Peyer's patch (tissue), 4 donors: ENCODE measurements at places on chromosomes 12 and 14. TPM values are rescaled to one million over a fixed set of nuclear protein-coding genes. Genes with fewer than 3 reads are reported as not detected.
A peak's percentile ranks its signal among the peaks of the same experiment; 100 is the strongest.

GRCh38 chr14:61536661-61537562 is 158.4 kb upstream of the HIF1A start:
- peaks cover 46% of the 10 kb centered on the region for H3K4me1 ChIP-seq
- no peak overlapping the region for H3K4me3 ChIP-seq
- no peak for DNase-seq

Gene TBX3
- 90.0 TPM for total RNA-seq

DNA sequence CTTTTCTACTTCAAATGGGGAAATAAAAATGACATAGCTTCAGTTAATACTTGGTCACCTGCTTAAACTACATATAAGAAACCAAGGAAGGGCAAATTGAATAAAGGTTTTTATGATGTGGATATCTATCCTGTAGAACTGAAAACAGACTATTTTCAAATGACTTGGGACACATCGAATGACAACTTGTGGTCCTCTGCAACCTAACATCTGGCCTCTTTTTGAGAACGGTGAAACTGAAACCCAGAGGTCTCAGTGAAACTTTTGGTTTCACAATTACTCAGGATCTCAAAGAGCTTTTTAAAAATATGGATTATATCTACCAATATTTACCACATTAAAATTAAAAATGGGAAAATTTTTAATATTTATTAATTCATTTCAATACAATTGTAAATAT is 65.2 kb downstream of the PPP2R5E start:
- H3K27me3 ChIP-seq, result no peaks in the 10 kb centered on the region
- peak overlapping the region; percentile 33 for H3K27ac ChIP-seq
- H3K4me3 ChIP-seq, result no peak overlapping the region
- H3K4me1 ChIP-seq, result no peaks in the 10 kb centered on the region
- no peaks in the 10 kb centered on the region for H3K36me3 ChIP-seq
- DNase-seq, result no peak

Gene FAR2
- 41.6 TPM for total RNA-seq

DNA sequence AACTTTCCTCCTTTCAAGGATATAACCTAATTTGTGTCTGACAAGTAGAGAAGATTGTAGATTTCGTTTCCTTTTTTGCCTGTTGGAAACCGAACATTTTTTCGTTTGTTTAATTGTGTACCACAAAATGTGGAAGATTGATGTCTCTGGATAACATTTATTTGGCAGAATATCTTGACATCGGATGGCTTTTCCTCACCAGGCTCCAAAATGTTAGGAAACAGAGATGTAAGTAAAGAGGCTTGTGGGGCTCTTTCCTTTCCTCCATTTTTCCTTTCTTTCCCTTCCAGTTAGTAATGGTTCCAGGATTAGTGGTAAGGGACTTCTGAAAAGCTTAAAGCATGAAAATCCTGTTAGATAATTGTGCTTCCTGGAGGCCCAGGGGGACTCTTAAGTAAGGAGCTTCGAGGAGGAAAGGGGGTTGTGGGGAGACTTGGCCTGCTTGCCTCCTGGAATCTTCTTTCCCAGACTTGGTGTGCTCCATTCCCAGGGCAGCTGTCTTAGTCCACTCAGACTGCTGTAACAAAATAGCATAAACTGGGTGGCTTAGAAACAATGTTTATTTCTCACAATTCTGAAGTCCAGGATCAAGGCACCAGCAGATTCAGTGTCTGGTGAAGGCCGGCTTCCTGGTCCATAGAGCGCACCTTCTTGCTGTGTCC is 243.1 kb upstream of the PWP1 start:
- no peaks in the 10 kb centered on the region for H3K36me3 ChIP-seq
- H3K4me1 ChIP-seq, result no peaks in the 10 kb centered on the region
- H3K27me3 ChIP-seq, result no peaks in the 10 kb centered on the region
- H3K27ac ChIP-seq, result no peak overlapping the region

- no peak overlapping the region for H3K4me3 ChIP-seq
- H3K27me3 ChIP-seq, result no peaks in the 10 kb centered on the region
- no peak for DNase-seq
- no peaks in the 10 kb centered on the region for H3K4me1 ChIP-seq
- H3K36me3 ChIP-seq, result no peaks in the 10 kb centered on the region
- H3K27ac ChIP-seq, result no peak overlapping the region
Measured at GRCh38 chr12:41058266-41058665, 129.9 kb upstream of the PDZRN4 start.

DNA sequence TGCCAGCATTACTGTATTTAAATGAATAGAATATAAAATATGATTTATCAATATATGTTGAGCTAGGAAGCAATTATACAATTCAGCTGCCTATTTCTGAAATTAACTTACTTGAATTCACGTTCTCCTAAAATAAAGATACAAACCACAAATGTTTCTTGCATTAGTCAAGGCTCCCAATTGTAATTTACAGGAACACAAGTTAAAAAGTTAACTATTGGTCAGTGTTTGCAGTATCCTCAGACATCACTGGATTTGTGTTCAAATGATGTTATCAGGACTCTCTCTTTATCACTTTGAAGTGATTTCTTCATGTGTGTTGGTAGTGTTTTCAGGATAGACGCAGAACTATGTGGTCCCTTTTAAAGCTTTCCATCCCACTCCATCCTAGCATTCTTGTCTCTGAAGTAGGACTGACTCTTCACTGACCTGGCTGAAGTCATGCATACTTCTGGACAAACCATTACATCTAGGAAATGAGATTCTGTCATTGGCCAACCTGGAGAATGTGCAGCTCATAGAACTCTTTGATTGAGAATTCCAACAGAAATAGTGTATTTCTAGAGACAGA is 156.1 kb downstream of the KICS2 start:
- H3K4me1 ChIP-seq, result no peaks in the 10 kb centered on the region
- no peaks in the 10 kb centered on the region for H3K27me3 ChIP-seq
- H3K36me3 ChIP-seq, result no peaks in the 10 kb centered on the region
- DNase-seq, result no peak
- no peak overlapping the region for H3K4me3 ChIP-seq

Gene SERPINA10
- total RNA-seq, result not detected

- no peaks in the 10 kb centered on the region for H3K36me3 ChIP-seq
- no peaks in the 10 kb centered on the region for H3K27me3 ChIP-seq
- no peak overlapping the region for H3K27ac ChIP-seq
- H3K4me3 ChIP-seq, result no peak overlapping the region
Measured at GRCh38 chr14:102645746-102646440, 53.4 kb downstream of the RCOR1 start.

- no peak overlapping the region for H3K4me3 ChIP-seq
- H3K36me3 ChIP-seq, result no peaks in the 10 kb centered on the region
- no peaks in the 10 kb centered on the region for H3K27me3 ChIP-seq
- H3K27ac ChIP-seq, result no peak overlapping the region
- DNase-seq, result no peak
- no peaks in the 10 kb centered on the region for H3K4me1 ChIP-seq
Measured at GRCh38 chr12:67811437-67812361, 163.2 kb downstream of the DYRK2 start.

DNA sequence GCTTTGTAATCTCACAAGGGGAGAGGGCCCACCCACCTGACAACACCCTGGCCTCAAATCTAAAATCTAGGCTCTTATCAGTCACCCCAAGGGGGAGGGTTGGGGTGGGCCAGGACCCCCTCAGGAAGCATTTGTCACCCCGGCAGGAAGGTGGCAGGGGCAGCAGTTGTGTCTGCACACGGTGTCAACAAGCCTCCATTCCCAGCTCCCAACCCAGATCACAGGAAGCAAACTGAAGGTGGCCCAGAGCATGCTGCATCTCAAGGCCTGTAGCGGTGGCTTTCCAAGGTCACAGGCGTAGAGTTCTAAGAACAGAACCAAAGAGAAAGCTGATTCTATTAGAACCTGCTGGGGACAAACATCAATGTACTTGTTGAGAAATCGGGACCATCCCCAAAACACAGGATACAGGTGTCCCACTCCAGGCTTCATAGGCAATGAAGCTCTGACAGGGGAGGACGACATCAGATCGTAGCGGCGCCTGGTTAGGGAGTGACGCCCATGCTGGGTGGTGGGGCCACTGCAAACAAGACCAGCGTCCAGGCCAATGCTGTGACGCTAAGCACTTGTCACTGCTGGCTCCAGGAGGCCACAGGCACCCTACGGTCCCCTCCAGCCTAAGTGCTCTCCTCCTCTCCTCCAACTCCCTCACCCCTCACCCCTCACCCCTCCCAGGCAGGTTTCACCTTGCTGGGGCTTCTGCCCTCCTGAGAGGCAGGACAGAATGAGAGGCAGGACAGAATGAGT is 52.9 kb downstream of the CCDC88C start:
- H3K4me3 ChIP-seq, result no peak overlapping the region
- no peaks in the 10 kb centered on the region for H3K36me3 ChIP-seq
- no peak for DNase-seq
- H3K27me3 ChIP-seq, result no peaks in the 10 kb centered on the region
- peaks cover 32% of the 10 kb centered on the region for H3K4me1 ChIP-seq

DNA sequence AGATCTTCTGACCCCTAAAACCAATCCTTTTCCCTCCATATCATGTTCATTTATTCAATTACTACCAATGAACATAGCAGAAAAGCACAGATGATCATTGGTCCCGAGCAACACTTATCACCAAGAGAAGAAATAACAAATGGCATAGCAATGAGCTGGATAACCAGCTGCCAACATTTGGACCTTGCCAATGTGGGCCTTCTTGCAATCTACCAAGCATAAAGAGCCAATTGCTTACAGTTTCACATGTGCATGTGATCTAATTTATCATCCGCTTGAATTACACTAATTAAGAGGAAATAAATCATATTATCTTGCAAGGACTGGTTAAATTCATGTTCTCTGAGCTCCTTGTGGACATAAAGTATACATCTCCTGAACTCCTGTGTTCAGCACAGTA is 134.8 kb upstream of the HMGA2 start:
- H3K4me3 ChIP-seq, result no peak overlapping the region
- H3K27ac ChIP-seq, result no peak overlapping the region
- no peak for DNase-seq
- no peaks in the 10 kb centered on the region for H3K27me3 ChIP-seq

- H3K27me3 ChIP-seq, result no peaks in the 10 kb centered on the region
- no peaks in the 10 kb centered on the region for H3K36me3 ChIP-seq
- H3K4me3 ChIP-seq, result peak within 1 kb of the TSS; percentile 53
- peak; percentile 57 for DNase-seq
Measured at GRCh38 chr12:24948757-24949722, at the start of gene BCAT1. TSS of gene BCAT1 (minus strand) at chr12:24949101. CDS start at chr12:24948932, 169 bp downstream.

DNA sequence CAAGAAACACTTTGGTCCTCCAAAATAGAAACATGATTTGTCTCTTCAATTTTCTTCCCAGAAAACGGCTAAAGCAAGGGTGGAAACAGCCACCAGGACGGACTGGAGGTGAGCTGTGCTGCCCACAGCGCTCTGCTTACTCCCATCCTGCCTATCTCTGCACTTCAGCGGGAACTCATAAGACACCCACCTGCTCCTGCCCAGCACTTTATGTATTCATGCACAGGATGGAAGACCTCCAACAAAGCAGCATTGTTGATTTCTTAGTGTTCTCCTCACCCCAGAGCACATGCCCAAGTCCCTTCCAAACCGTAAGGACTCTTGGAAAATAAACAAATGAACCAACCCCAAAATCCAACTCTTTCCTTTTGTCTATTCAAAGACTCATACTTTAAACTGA is 277.2 kb downstream of the MED13L start:
- H3K4me1 ChIP-seq, result no peaks in the 10 kb centered on the region
- no peak for DNase-seq
- H3K27ac ChIP-seq, result no peak overlapping the region
- no peaks in the 10 kb centered on the region for H3K27me3 ChIP-seq
- peaks cover 55% of the 10 kb centered on the region for H3K36me3 ChIP-seq

DNA sequence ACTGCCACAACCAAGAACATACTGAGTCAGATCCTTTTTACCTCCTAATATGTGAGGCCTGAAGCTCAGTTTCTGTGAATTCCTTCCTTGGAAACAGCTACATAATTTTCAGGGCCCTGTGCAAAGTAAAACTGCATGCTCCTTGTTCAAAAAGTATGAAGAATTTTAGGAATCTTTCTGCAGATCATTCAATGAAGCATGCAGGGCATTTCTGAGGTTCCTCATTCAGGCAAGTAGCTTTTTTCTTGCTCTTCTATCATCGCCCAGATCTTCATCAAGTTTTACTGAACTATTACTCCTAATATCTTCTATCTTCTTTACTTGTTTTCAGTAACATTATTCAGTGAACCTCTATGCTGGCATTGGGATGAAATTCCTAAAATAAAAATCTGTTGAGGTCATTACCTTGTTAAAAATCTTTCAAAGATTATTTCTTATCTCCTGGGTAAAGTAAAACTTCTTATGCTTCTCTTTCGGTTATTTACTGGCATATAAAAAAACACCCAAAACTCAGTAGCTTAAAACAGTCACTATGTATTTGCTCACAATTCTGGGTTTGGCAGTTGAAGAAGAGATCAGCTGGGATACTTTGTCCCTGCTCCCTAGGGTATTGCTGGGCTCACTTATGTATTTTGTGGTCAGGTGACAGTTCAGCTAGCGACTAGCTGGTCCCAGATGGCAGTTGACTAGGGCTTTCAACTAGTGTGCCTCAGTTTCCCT is 42.6 kb upstream of the KRR1 start:
- no peak for DNase-seq
- H3K27me3 ChIP-seq, result no peaks in the 10 kb centered on the region
- no peaks in the 10 kb centered on the region for H3K4me1 ChIP-seq

Gene SLIRP
- total RNA-seq, result 40.4 TPM

Gene MNAT1
- total RNA-seq, result 24.3 TPM

DNA sequence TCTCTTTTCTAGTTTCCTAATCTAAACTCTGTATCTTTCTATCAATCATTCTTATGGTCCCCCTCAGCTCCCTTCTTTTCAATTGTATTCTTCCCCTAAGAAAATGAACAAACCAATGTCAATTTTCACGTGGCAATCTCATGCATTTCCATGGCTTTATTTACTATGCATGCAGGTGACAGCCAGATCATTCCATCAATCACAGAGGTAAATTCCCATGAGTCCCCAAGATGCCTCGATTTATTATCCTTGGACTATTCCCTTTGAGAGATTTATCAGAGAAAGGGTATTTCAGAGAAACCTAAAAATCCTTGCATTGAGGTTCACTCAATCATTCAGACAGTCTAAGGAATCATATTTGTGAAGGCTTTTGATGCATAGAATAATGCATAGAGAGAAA is 301.2 kb downstream of the DIO2 start:
- no peaks in the 10 kb centered on the region for H3K4me1 ChIP-seq
- no peaks in the 10 kb centered on the region for H3K27me3 ChIP-seq
- no peak overlapping the region for H3K27ac ChIP-seq
- no peaks in the 10 kb centered on the region for H3K36me3 ChIP-seq
- H3K4me3 ChIP-seq, result no peak overlapping the region
- DNase-seq, result no peak

Gene TTC7B
- 0.18 TPM for total RNA-seq

Gene MOAP1
- total RNA-seq, result 12.4 TPM
